Urinary bladder (tissue), 4 donors: ENCODE measurements at places on chromosomes 13 and 19. TPM values are rescaled to one million over a fixed set of nuclear protein-coding genes. Genes with fewer than 3 reads are reported as not detected.

DNA sequence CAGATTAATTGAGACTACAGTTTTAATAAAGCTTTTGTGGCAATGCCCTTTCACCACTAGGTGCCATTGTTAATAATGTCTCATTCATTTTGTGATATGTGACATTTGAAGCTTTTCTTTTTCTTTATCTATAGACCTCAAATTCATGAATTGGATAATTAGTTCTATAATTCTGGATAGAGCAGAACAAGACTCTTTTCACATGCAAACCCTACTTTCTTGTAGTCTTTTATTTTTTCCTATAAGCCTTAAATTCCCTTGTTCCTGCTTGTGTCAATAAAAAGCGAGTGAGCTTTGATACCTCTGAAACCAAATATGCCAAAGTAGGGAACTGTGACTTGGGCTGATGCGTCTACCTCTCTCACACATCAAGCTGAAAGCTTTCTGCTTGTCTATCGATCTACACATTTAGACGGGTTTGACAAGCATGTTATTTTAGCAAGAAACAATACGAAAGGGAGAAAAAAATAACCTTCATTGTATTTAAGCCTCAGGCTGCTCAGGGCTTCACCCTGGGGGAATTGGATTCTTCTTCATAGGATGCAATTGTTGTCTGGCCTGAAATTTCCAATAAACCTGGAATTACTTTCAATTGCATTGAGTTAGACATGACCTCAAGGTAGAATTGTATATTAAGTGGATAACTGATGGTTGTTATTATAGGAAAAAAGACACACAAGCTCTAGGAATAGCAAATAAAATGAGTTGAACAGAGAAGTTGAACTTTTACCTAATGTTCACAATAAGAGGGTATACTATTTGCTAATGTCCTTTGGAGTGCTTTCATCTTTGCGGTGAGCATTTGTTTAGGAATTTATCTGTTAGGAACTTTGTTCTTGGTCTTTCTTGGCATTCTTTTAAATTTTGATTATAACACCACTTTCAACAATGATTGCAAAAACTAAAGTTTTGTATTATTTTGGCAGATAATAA is 1150.2 kb upstream of the PCDH9 start:
- no peak for DNase-seq

- DNase-seq: no peak
These were observed 180.2 kb downstream of the SLITRK5 start for GRCh38 chr13:87851410-87851809.

DNA sequence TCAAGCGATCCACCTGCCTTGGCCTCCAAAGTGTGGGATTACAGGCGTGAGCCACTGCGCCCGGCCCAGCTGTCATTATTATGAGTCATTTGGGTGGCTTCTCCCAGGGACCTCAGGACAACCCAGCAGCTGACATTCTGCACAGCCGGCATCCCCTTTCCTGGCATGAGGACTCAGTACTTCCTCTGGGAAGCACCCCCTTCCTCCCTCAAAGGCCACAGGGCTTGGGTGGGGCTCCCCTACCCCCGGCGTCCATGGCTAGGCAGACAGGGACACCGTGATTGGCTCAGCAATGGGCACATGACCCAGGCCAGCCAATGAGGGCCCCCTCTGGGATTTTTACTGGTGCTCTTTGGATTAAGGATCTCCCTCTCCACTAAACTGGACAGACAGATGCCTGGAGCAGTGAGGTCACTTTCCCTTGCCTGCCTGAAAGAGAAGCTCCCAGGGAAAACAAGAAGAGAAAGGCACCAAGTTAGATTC is 6.0 kb downstream of the KANK2 start:
- no peak for DNase-seq

GRCh38 chr19:11209839-11210655 is 12.7 kb upstream of the KANK2 start:
- no peak for DNase-seq

C5AR1 gene
- 1.8 TPM for total RNA-seq

DNA sequence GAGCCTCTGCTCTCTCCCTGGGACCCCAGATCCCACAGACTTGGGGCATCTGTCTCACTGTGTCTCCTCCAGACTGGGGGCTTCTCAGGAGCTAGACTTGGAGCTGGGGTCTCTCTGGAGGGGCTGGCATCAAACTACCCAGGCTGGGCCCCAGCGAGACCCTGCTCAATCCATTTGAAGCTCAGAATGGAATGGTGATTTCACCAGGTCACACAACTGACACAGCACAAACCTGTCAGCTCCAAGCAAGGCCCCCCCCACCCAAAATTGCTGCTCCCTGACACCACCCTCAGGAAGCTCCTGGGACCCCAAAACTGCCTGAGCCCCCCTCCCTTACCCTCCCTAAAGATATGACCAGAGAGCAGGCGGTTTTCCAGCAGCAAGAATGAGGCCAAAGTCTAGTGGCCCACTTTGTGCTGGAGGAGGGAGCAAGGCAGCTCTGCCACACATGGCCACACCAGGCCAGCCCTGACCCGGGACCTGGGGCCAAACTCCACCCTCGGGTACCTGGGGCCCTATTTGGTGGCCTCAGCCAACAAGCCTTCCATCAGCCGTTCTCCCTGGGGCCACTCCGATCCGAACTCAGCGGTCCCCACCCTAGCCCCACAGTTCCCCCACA is 2.4 kb downstream of the NR2F6 start:
- no peak for DNase-seq

PKN1 gene
- total RNA-seq: 39.4 TPM

- DNase-seq: no peak
These were observed 5.0 kb downstream of the TLE5 start for GRCh38 chr19:3057275-3057714.

DNA sequence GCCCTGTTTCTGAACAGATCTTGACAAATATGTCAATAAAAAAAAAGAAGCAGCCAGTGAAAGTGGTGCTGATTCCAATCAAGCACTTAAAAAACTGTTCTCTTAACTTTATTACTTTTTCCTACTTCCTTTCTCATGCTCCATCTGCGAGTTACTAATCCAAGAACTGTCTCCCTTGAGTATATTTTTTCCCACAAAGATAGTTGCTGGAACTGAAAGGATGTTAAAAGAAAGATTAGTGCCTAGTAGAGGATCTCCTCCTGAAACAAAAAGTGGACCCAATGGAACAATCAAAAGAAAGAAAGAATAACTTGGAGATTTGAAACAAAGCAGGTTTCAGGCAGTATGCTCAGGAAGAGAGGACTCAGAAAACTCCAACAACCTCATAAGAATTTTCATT is 1034.8 kb downstream of the PCDH17 start:
- DNase-seq: no peak

DNA sequence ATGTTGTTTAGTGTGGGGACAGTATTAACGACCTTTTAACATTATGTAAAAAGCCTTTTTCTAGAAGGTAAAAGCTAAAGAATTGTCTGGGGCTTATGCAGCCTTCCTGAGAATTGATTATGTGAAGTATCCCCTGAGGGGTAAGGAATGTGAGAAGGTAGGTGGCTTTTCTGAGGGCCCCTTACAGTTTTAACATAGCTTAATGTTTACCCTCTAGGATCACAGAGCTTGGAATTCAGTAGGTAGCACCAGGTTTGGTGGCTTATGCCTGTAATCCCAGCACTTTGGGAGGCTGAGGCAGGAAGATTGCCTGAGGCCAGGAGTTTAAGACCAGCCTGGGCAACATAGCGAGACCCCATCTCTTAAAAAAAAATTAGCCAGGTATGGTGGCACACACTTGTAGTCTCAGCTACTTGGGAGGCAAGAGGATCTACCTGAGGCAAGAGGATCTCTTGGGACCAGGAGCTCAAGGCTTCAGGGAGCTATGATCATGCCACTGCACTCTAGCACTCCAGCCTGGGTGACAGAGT is 101.3 kb downstream of the OLFM4 start:
- no peak for DNase-seq

- no peak for DNase-seq
These were observed 1.2 kb upstream of the NUMBL start for GRCh38 chr19:40691421-40692211.

JAK3 gene
- 4.8 TPM for total RNA-seq

- DNase-seq: no peak
These were observed 267.3 kb downstream of the DLEU7 start for GRCh38 chr13:50576156-50576555.

- DNase-seq: no peak
These were observed 723.9 kb upstream of the ARGLU1 start for GRCh38 chr13:107291875-107292274.

DNA sequence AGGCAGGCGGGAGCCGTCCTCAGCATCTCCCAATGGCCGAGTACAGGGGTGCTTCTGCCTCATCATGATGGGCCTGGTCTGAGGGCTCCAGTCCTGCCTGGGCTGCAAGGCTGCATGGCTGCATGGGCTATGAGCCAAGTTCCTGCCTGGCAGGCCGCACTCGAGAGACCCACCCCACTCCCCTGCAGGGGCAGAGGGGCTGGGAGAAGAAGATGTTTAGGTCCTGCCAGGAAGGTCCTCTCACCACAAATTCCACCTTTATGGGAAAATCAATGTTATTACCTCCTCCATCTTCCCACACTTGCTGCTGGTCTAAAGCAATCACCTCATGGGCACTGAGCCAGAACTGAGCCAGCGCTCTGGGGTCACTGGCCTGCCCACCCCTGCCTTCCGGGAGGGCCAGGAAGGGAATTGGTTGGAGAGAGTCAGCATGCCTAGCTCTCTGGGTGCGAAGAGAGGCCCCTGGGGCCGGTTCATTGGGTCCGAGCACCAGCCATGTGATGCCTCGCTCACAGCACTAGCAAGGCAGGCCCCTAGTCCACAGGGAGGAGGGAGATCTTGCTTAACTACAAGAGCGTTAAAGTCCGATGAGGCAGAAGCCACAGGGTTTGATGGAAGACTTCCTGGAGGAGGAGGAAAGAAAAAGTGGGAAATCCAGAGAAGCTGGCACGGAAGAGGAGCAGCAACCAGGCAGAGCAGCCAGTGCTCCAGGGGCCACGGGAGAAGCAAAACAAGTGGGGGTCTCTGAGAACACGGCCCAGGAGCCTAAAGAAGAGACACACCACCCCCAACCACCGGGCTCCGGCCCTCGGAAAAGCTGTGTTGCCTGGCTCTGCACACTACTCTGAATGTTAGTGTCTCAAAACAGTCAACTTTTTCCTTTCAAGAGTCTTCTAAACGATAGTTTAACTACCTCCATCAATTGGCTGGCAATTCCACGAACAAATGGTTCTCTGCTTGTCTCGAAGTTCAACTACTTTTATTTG is 63.1 kb downstream of the CEBPG start:
- DNase-seq: no peak

RPL18A gene
- 531 TPM for total RNA-seq

- DNase-seq: no peak
These were observed 227.8 kb downstream of the LACC1 start for GRCh38 chr13:44107357-44108121.

PCDH17 gene
- 12.4 TPM for total RNA-seq

DNA sequence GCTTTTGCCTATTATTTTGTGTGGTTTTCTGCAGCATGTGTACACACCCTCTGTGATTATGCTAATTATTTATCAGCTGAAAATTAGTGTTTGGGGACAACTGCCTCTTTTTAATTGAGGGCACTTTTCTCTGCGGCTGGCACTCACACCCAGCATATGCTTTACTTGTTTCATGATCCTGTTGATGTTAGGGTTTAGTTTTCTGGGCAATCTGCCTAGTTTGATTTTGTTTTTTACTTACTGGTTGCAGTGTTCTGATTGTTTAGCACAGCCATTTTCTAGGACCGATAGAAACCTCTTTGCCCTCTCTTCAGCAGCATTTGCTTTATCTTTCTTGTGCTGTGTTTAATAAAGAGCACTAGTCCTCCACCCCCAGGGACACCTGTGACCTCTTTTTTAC is 161.6 kb downstream of the PAN3 start:
- DNase-seq: no peak
